Cerebellar cortex (tissue), 1 donor: ENCODE measurements at places on chromosomes 6 and 20.

DNA sequence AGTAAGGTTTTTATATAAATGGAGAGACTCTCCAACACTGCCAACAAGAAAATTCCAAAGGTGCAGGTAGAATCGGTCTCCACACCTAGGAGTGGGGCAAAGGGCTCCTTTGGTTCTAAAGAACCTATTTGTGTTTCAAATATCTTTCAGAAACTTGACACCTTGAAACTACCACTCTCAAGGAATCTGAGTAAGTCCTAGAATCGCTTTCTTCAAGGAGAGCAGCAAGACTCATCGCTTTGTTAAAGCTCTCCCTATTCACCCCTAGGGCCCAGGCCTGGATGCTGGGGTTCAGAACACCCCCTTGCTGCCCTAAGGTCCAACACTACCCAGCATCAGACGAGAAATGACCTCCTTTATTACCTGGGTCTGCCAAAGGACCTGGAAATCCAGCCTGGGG is 2.0 kb downstream of the CLIC5 start:
- DNase-seq, result no peak

GRCh38 chr6:64439274-64439673 is 803.7 kb downstream of the PHF3 start:
- no peak for DNase-seq

GRCh38 chr6:111566873-111567517 is 38.7 kb downstream of the TRAF3IP2 start:
- no peak for DNase-seq

GRCh38 chr6:141552463-141552862 is 580.3 kb upstream of the GJE1 start:
- no peak for DNase-seq

- DNase-seq, result no peak
These were observed 44.9 kb upstream of the SUPT3H start for GRCh38 chr6:45422503-45423110.

DNA sequence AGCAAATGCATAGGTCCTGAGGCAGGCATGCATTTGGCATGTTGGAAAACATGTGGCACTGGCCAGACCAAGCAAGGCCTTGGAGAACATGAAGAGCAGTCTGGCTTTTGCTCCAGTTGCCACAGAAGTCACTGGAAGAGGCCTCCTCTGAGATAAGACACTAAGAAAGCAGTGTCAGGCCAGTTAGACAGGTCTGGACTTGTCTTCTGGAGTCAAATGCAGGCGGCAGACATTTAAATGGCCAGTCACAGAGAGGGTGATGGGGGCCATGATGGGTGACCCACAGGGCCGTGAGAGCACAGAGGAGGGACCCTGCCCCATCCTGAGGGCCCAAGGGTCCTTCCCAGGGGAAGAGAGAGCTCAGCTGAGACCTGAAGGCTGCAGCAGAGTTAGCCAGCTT is 26.7 kb upstream of the ADA start:
- no peak for DNase-seq

- no peak for DNase-seq
These were observed 254.3 kb downstream of the BTBD3 start for GRCh38 chr20:12171923-12172524.

- DNase-seq, result no peak
These were observed 174.1 kb downstream of the PKHD1 start for GRCh38 chr6:51913265-51913664.

DNA sequence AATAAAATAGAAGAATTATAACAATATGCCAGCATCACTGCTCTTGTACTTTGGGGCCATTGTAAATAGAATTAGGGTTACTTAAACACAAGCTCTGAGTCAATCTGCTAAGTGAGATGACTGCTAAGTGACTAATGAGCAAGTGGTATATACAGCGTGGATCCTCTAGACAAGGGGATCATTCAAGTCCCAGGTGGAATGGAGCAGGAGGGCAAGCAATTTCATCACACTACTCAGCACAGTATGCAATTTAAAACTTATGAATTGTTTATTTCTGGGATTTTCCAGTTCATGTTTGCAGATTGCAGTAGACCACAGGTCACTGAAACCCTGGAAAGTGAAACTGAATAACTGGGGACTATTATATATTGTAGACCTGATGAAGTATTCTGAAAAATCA is 235.3 kb downstream of the BTBD3 start:
- DNase-seq, result no peak

GRCh38 chr6:106069478-106069877 is 16.7 kb upstream of the PRDM1 start:
- peak; percentile 50 for DNase-seq

DNA sequence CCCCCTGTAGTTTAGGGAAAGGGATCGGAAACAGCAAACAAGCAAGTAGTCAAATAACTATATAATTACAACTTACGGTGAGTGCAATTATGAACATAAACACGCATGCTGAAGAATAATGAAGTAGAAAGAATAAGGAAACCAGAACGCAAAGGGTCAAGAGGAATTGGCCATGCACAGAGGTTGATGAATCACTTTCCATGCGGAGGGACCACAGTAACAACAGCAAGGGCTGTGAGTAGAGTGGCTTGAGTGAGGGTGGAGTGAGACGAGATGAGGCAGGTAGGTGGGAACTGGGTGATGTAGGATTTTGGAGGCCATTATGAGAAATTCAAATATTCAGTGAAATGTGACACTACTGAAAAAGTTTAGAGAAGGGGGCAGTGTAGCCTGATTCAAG is 112.2 kb upstream of the LAMP5 start:
- DNase-seq, result no peak
